Cardiac muscle cell (in vitro differentiated cells and primary cell): ENCODE measurements at places on chromosomes 11 and 22. TPM values are rescaled to one million over a fixed set of nuclear protein-coding genes. Genes with fewer than 3 reads are reported as not detected.

GRCh38 chr22:45867118-45867905 is 109.7 kb downstream of the WNT7B start:
- DNase-seq: peak; percentile 70

The TMEM45B gene
- polyA plus RNA-seq: 0.10 and 0.37 TPM in 2 replicates

GRCh38 chr11:30206249-30206996 is 24.4 kb upstream of the FSHB start:
- no peak for DNase-seq

DNA sequence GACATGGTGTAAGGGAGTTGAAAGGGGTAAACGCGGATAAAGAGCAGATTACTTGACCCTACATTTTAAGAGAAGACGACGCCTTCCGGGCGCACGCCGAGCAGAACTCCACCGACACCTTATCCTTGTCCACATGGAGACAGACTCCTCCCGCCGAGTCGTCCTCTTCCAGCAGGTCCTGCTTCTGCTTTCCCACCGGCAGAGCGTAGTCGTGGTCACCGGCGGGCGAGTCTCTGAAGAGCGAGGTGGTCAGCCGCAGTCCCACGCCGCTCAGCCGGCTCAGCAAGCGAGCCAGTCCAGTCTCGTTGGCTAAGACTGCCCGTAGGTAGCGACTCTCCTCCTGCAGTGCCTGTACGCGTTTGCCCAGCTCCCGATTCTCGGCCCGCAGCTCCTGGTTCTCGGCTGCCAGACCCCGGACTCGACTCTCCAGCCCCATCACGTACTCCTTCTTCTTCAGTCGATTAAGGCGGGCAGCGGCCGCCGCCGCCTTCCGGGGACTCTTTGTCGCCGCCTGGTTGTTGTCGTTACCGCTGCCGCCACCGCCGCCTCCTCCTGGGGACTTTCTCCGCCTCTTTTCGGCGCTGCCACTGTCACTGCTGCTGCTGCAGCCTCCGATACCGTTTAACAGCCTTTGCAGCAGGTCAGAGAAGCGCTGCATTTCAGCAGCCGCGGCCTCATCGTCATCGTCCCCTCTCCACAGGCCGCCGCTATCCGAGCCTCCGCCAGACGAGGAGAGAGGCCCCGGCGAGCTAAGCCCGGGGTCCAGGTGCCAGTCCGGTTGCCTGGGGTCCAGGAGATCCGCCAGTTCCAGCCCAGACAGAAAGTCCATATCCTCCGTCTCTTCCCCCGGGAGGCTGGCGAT is 945 bp downstream of the CREBZF start:
- DNase-seq: peak; percentile 53

DNA sequence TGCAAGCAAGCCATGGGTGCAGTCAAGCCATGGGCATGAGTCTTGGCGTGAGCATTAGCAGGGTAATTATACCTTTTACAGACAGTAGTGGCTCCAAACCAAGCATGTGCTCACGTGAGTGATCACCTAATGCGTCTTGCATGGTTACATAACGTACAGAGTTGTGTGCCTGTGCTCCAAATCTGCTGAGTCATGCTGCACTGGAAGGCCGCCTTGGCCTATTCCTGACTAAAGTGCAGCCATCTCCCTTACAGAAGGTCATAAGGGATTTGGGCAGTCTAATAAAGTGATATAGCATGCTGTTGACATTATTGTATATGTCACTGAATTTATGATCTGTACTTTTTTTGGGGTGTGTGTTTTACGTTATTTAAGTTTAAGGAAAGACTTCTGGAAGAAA is 102.4 kb downstream of the ARHGAP42 start:
- peak; percentile 36 for DNase-seq

The POU2AF2 gene
- not detected in 2 replicates for polyA plus RNA-seq

The ISX gene
- polyA plus RNA-seq: not detected in 2 replicates

DNA sequence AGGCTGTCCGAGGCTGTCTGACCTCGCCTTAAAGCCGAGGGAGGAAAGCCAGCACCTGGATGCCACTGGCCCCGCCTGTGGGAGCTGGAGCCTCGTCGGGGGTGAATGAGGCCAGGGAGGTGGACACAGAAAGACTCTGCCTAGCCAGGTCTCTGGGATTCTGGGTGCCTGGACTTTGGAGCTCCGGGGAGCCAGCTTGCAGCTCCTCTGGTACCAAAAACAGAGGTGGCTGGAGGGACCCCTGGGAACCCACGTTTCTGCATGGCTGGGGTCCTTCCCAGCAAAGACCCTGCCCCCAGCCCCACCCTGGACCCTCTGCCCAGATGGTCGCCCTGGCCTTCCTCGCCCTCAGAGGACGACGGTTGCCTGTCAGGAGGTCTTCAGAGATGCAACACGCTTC is 239.7 kb downstream of the BRD1 start:
- DNase-seq: no peak

The SORL1 gene
- polyA plus RNA-seq: 6.4 and 17.1 TPM in 2 replicates

The BAIAP2L2 gene
- 1.2 and 1.3 TPM in 2 replicates for polyA plus RNA-seq

DNA sequence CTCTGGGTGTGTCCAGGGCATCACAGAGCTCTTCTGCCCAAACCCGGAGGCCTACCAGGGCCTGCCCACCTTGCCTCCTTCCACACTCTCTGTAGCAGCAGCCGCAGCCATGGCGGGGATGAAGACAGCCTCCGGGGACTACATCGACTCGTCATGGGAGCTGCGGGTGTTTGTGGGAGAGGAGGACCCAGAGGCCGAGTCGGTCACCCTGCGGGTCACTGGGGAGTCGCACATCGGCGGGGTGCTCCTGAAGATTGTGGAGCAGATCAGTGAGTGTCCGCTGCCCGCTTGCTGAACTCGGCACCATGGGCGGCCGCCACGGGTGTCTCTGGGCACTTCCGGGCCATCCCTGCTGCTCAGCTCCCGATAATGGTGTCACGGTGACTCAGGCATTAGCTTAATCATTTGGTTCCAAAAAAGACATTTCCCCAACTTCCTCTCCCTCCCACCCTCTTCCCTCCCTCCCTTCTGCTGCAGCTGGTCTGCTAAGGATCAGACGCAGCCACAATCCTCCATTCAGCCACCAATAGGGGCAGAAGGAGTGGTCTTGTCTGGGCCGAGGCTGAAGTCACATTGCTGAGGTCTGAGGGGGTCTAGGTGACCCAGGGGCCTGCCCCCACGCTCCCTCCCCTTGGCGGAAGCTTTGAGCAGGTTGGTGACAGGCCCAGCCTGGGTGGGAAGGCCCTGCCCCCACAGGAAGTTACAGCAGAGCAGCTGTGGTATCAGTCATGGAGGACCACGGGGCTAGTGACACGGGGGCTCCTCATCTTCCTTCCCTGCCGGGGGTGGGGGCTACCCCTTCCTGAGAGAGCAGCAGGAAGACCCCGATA is 950 bp downstream of the FERMT3 start:
- peak; percentile 84 for DNase-seq

DNA sequence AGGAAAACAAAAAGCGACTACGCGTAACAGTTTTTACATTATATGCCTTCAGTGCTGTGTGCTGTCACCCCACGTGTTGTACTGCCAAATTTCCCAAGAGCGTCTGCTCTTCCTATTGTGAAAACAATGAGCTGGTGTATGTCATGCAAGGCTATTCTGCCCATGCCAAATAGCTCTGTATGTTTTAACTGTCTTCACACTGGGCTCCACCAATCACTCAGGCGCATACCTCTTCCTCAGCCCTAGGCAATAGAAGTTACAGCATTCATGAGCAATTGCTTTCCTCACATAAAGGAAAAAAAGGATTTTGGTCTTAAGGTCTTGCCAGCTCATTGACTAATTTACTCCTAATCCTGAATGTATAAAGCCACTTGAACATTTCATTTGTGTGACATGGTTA is 606.8 kb downstream of the NTM start:
- DNase-seq: no peak

- DNase-seq: peak; percentile 52
These were observed 11.7 kb downstream of the RASD2 start for GRCh38 chr22:35552196-35552842.

DNA sequence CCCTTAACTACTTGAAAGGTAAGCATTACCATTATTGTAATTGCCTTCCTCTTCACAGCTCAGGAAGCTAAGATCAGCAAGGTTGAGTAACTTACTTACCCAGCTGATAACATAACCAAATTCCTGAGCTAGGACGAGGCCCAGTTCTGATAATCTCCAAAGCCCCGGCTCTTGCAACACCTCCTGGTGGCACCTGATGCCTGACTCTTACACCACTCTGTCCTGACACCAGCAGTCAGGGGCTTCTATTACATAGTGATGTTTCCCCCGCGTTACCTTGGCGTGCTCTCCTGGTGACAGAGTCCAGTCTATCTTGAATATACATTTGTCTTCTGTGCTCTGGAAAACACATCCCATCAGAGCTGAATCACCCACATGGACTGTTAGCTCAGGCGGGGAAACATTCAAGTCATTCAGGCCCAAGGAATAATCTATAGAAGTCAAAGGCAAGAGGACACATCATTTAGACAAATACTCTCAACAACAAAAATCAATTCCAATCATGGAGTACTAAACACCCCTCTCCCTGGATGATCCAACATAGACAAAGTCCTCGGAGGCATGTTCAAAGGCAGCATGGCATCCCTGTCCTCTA is 12.6 kb downstream of the JAML start:
- DNase-seq: peak; percentile 53

DNA sequence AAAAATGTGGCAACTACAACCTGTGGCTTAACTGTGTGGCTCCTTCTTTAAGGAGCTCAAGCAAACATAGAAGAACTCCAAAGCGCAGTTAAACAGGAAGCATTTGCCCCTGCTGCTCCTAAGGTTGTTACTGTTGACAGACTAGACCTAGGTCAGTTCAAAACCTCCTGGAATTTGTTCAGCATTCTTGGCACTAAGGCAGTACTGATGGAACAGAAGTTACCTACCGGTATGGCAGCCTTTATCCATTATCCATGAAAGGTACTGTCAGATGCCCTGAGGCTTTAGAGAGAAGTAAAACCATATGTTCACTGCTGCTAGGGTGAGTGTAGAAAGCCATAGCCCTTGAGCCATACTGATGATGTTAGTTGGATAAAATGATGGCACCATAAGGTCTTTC is 916.5 kb upstream of the FAT3 start:
- DNase-seq: peak; percentile 27

DNA sequence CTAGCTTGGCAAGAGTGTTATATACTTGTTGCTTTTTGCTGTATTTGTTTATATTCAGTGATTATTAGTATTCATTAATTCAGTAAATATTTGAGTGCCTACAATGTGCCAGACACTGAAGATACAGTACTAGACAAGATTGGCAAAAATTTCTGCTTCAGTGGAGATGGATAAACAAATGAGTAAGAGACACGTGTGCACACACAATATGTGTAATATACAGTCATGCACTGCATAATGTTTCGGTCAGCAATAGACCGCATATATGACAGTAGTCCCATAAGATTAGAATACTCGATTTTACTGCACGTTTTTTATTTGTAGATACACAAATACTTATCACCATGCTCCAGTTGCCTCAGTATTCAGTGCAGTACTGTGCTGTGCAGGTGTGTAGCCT is 104.9 kb upstream of the GAL start:
- DNase-seq: no peak

- no peak for DNase-seq
These were observed 10.4 kb downstream of the CCKBR start for GRCh38 chr11:6269994-6270393.

DNA sequence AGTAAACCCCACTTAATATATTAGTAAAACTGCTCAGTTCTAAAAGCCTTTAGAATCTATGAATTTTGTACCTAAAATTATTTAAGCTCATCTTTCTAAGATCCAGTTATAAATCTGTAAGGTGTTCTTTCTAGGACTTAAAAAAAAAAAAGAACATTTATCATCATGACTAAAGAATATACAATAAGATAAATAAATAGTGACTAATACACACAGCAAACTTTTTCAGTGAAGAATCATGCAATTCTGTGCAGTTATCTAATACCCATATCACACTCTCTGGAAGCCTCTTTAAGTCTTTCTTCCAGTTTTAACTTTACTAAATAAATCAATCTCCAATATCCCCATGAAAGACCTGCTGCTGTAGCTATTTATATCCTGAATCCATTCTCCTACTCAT is 59.8 kb downstream of the CEP57 start:
- no peak for DNase-seq

- DNase-seq: no peak
These were observed 6.0 kb upstream of the PAK1 start for GRCh38 chr11:77479746-77480352.

- DNase-seq: no peak
These were observed 28.6 kb downstream of the LRFN4 start for GRCh38 chr11:66885469-66885868.

The CDCA5 gene
- 14.2 and 21.7 TPM in 2 replicates for polyA plus RNA-seq

DNA sequence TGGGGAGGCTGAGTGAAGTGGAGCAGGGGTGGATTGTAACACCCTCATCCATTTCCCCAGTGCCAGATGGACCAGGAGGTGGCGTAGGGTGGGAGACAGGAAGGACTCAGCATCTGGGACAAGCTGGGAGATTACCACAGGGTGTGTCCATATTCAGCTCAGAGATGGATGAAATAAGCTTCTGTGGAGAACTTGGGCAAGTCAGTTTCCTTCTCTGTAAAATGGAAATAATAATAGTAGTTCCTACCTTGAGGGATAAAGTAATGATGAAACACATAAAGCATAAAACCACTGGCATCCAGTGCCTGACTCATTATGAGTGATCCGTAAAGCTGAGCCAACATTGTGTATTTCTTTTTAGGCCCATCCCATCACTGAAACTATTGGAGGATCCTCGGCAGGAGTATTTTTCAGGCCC is 607 bp upstream of the ROBO4 start:
- peak; percentile 90 for DNase-seq

The PACSIN3 gene
- 79.8 and 116 TPM in 2 replicates for polyA plus RNA-seq

DNA sequence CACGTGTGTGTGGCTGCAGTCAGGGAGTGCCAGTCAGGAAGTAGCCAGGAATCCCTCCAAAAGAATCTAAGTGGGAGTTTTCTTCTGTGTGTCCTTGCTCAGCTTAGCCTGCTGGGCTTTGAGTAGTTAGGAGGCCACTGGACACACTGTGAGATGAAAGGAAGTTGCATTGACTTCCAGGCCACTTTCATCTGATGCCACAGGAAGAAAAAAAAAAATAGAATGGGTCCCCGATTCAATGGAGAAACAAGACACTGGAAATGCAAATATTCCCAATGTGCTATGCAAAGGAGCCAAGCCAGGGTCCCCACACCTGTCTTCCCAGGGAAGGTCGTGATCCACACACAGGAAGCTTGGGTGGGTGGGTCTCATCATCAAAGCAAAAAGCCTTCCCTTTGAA is 95.6 kb upstream of the E2F8 start:
- DNase-seq: no peak

GRCh38 chr11:18540207-18541009 is 13.7 kb upstream of the TSG101 start:
- DNase-seq: peak; percentile 27

GRCh38 chr22:21000207-21000986 is 1.5 kb downstream of the THAP7 start:
- no peak for DNase-seq

GRCh38 chr11:2458321-2458720 is 13.5 kb downstream of the KCNQ1 start:
- no peak for DNase-seq

- peak; percentile 90 for DNase-seq
These were observed 95.0 kb downstream of the SWAP70 start for GRCh38 chr11:9758637-9759518.

The CUL5 gene
- polyA plus RNA-seq: 32.5 and 44.9 TPM in 2 replicates

DNA sequence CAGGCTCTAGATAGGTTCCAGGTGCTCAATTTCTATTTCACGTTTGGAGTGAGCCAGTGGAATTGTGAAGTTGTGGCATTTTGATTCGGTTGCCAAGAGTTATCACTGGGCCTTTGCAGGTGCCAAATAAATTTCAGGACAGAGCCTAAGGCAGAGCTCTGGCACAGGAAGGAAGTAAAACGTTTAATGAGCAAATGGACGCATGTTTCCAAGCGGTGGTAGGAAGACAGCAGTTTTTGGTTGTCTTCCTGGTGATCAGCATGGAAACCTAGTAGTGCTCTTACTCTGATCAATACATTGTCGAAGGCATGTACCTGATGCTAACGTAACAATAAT is 452 bp downstream of the BIRC3 start:
- DNase-seq: no peak
